ENCODE measurements at places on chromosomes 11 and 22.

DNA sequence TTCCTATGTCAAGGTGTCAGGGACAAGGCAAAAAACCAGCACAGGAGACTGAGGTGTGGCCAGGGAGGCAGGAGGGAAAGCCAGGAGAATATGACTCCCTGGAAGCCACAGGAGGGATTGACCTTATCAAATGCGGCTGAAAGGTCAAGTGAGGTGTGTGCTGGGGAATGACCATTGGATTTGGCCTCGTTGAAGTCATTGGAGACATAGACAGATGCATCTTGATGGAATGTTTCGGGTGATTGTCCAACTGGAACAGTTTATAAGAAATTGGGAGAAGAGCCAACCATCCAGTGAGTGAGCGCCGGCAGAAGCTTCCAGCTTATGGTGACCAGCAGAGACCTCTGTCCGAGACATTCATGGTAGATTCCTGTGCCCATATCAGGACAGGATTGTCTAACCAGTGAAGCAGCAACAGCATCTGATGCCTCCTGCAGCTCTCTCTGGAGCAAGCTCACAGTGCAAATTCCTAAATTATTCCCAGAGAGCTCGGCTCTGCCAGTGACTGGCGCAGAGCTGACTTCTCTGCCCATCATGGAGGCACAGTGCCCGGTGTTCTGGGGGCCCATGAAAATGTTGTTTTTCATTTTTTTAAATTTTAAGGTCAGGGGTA lies 95.4 kb downstream of the MYO18B start:
- no peaks in the 10 kb centered on the region for H3K27me3 ChIP-seq
- no peak overlapping the region for H3K27ac ChIP-seq
- no peaks in the 10 kb centered on the region for H3K4me1 ChIP-seq
- no peaks in the 10 kb centered on the region for H3K36me3 ChIP-seq

DNA sequence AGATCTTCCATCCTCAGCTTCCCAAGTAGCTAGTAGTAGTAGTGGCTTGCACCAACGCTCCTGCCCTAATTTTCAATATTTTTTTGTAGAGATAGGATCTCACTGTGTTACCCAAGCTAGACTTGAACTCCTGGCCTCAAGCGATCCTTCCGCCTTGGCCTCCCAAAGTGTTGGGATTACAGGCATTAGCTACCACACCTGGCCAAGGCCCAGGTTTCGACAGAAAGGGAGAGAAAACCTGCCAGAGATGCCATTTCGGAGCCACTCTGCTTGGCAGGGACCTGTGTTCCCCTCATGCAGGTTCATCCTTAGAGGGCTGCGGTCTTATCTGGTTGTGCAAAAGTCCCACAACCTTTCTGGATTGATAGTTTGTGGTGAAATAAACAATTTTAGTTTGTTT lies 41.4 kb downstream of the FAM83F start:
- no peak overlapping the region for H3K4me3 ChIP-seq
- H3K4me1 ChIP-seq = peaks cover 6% of the 10 kb centered on the region
- H3K36me3 ChIP-seq = no peaks in the 10 kb centered on the region
- H3K27me3 ChIP-seq = no peaks in the 10 kb centered on the region
- H3K27ac ChIP-seq = no peak overlapping the region
- no peak for DNase-seq

- no peaks in the 10 kb centered on the region for H3K27me3 ChIP-seq
- H3K4me1 ChIP-seq = peaks cover 5% of the 10 kb centered on the region
- H3K27ac ChIP-seq = no peak overlapping the region
- H3K4me3 ChIP-seq = no peak overlapping the region
- H3K36me3 ChIP-seq = peaks cover 13% of the 10 kb centered on the region
Measured at GRCh38 chr11:77379253-77379652, 77.8 kb upstream of the GDPD4 start.

DNA sequence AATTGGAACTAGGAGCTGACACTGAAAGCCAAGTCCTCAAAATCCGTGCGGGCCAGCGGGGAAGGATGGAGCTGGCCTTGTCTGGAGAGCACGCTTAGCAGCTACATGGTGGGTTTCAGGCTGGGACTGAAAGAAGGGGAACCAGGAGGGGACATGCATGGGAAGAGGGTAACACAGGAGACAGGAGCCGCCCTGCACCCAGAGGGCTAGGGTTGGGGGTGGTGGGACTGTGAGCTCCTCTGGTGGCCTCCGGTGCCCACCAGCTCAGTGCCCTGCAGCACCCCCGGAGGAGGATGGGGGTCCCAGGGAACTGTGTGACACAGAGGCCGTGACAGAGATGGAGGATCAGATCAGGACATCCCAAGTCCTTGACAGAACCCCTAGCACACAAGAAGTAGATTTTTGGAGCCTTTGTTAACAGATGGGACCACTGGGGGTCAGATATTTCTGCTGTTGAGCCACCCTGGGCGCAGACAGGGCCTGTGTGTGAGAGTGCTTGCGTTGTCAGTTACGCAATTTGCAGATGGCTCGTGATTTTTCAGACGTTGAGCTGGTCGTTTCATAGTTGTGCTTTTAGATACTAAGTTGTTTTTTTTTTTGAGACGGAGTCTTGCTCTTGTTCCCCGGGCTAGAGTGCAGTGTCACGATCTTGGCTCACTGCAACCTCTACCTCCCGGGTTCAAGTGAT lies 21.3 kb upstream of the GRAMD4 start:
- H3K4me1 ChIP-seq = peaks cover 6% of the 10 kb centered on the region
- H3K36me3 ChIP-seq = peaks cover 6% of the 10 kb centered on the region
- H3K27ac ChIP-seq = no peak overlapping the region
- no peak overlapping the region for H3K4me3 ChIP-seq
- DNase-seq = no peak
- no peaks in the 10 kb centered on the region for H3K27me3 ChIP-seq

DNA sequence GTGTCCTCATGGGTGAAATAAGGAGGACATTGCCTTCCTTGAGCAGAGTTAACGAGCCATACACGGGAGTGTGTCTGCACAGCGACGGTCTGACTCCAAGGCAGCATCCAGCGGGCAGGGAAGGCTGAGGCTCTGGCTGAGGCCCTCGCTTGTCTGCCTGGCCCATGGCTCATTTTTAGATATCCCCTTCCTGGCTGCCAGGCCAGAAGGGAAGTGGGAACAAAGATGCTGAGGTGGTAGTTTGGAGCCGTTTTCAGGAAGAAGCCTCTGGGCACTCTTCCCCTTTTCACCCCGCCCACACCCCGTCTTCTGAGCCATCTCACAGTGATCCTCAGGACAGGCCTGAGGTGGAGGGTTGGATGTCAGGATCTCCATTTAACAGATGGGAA lies 3.0 kb upstream of the SLCO2B1 start:
- H3K27ac ChIP-seq = no peak overlapping the region
- DNase-seq = no peak
- H3K4me1 ChIP-seq = peaks cover 5% of the 10 kb centered on the region
- peaks cover 17% of the 10 kb centered on the region for H3K27me3 ChIP-seq
- H3K4me3 ChIP-seq = no peak overlapping the region

DNA sequence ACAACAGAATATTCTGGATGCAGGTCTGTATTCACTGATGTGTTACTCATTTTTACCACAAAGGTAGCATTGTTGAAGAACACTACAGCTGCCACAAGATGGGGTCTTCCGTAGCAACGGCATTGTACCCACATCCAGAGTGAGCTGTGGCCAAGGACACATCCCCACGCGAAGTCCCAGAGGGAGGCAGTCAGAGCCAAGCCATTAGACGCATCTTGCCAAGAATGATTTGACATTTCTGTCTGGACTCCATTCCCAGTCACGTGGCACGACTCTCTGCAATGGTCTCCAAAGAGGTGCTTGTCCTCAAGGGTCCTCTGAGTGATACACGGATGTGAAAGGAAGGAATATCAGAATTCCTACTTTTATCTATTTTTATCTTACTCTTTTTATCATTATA lies 15.5 kb downstream of the OPCML start:
- H3K27ac ChIP-seq = no peak overlapping the region
- H3K36me3 ChIP-seq = no peaks in the 10 kb centered on the region
- H3K27me3 ChIP-seq = no peaks in the 10 kb centered on the region
- no peaks in the 10 kb centered on the region for H3K4me1 ChIP-seq

DNA sequence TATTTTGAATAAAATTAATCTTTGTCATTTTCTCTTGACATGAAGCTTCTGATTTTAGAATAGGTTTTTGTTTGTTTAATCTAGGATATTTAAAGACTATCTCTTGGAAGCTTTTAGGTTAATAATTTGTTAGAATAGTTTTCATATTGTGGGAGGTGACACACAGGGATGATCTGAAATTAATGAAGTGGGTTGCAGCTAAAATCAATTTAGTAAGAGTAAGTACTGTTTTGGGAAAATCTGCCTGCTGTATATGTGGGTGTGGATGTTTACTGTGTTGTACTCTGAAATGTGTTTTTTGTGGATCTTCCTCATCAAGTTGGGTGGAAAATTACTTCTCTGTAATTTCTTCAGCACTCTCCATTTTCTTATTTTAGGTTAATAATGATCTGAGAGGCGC lies 67.3 kb downstream of the BID start:
- H3K4me3 ChIP-seq = no peak overlapping the region
- H3K27ac ChIP-seq = no peak overlapping the region
- H3K27me3 ChIP-seq = no peaks in the 10 kb centered on the region
- no peaks in the 10 kb centered on the region for H3K36me3 ChIP-seq

- no peak for DNase-seq
- no peaks in the 10 kb centered on the region for H3K36me3 ChIP-seq
- no peak overlapping the region for H3K4me3 ChIP-seq
- H3K27me3 ChIP-seq = no peaks in the 10 kb centered on the region
Measured at GRCh38 chr11:112437096-112437495, 176.4 kb upstream of the PLET1 start.

- H3K27me3 ChIP-seq = peaks cover 28% of the 10 kb centered on the region
- no peak overlapping the region for H3K4me3 ChIP-seq
- no peak for DNase-seq
- H3K4me1 ChIP-seq = no peaks in the 10 kb centered on the region
- H3K27ac ChIP-seq = no peak overlapping the region
- no peaks in the 10 kb centered on the region for H3K36me3 ChIP-seq
Measured at GRCh38 chr22:48945621-48946458, 881.8 kb downstream of the BRD1 start.

DNA sequence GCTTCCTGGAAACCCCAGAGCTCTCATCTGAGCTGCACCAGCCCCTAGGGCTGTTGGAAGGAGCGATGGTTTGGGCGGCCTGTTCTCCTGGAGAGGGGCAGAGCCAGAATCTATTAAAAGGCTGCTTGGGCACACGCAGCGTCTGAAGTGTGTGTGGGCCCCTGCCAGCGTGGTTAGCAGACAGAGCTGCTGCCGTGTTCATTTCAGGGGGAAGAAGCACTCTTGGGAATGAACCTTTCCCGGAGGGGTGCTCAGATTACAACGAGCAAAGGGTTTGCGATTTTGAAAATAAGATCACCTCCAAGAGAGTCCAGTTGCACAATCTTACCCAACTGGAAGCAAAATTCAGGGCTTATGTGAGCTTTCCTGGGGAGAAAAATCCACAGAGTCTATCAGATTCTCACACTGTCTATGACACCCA lies 12.9 kb downstream of the ANO1 start:
- DNase-seq = no peak
- no peaks in the 10 kb centered on the region for H3K36me3 ChIP-seq
- H3K4me1 ChIP-seq = no peaks in the 10 kb centered on the region
- no peaks in the 10 kb centered on the region for H3K27me3 ChIP-seq
- H3K27ac ChIP-seq = no peak overlapping the region
- H3K4me3 ChIP-seq = no peak overlapping the region

DNA sequence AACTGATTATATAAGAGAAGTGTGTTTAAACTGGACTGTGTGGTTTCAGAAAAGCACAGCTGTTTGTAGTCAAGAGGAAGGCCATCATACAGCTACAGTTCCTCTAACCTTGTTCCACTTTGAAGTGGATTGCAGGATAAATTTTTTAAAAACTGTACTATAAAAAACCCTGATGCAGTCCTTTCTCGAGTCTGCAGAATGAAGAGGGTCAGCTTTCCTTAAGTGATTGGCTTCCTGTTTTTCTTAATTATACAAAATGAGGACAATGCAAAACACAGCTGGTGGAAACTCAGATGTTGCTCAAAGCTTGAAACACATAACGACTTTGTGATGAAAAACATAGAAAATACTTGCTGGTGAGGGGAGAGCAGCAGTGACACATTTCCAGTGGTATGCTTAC lies 1060.5 kb downstream of the DLG2 start:
- no peak overlapping the region for H3K4me3 ChIP-seq
- H3K27me3 ChIP-seq = no peaks in the 10 kb centered on the region
- DNase-seq = no peak
- H3K4me1 ChIP-seq = no peaks in the 10 kb centered on the region
- H3K27ac ChIP-seq = no peak overlapping the region

Measured in T-cell (primary cell).